GM23248 (cell line): ENCODE measurements at places on chromosomes 11 and 22. TPM values are rescaled to one million over a fixed set of nuclear protein-coding genes. Genes with fewer than 3 reads are reported as not detected.

DNA sequence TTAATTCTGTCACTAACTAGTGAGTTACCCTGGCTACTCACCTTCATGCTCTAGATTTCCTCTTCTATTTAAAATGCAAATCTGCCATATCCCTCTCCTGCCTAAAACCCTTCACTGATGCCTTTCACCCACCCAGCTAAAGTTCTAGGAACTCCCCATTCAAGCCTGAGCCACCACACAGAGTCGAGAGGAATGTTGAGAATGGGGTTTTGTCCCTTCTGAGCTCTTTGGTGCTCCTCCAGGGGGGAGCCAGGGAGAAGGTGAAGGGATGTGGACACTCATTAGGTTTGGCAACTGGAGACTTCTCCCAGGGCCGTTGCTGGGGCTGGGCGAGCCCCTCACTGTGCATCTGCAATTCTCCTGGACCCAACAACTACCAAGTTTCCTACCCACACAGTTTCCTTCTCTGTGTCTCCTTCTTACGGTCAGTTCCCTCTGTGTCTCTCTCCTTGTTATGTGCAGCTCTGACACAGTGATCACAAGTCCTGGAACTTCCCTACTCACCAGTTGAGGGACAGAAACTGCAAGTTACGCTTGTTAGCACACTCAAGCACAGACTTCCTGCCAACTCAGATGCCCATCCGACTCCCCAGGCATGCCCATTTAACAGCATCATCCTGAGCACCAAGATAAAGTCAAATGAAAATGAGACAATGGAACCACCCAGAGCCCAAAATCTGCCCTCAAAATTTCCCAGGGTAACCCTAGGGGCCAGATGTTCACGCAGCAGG, 6.5 kb upstream of the IL10RA start:
- H3K4me3 ChIP-seq: no peak overlapping the region
- no peak overlapping the region for H3K27ac ChIP-seq
- H3K36me3 ChIP-seq: no peaks in the 10 kb centered on the region
- H3K27me3 ChIP-seq: peaks cover 12% of the 10 kb centered on the region
- no peak for DNase-seq
- no peaks in the 10 kb centered on the region for H3K4me1 ChIP-seq

The TNRC6B gene
- total RNA-seq: 14.1 and 53.5 TPM in 2 replicates

GRCh38 chr22:20427104-20427944, 10.3 kb downstream of the SCARF2 start:
- H3K27me3 ChIP-seq: no peaks in the 10 kb centered on the region
- DNase-seq: no peak
- H3K4me3 ChIP-seq: no peak overlapping the region
- no peak overlapping the region for H3K27ac ChIP-seq

The POLR2F gene
- total RNA-seq: 15.6 and 71.4 TPM in 2 replicates

DNA sequence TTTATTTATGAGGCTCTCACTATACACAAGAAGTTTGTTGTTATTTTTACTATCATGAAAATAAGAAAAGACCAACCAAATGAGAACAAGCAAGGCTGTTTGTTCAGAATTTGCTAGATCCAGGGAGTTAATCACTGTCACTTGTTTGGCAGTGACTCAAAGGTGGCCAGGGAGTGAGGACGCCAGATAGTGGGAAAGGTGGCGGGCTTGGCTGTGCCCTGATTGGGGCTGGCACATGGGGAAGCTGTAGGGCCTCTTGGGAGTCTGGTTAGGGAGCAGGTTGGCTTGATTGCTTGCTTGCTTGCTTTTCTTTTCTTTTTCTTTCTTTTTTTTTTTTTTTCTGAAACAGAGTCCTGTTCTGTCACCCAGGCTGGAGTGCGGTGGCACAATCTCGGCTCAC, 53.1 kb upstream of the SLC22A12 start:
- H3K4me3 ChIP-seq: no peak overlapping the region
- no peak for DNase-seq
- H3K27me3 ChIP-seq: peaks cover 36% of the 10 kb centered on the region
- no peaks in the 10 kb centered on the region for H3K36me3 ChIP-seq
- no peaks in the 10 kb centered on the region for H3K4me1 ChIP-seq
- no peak overlapping the region for H3K27ac ChIP-seq

DNA sequence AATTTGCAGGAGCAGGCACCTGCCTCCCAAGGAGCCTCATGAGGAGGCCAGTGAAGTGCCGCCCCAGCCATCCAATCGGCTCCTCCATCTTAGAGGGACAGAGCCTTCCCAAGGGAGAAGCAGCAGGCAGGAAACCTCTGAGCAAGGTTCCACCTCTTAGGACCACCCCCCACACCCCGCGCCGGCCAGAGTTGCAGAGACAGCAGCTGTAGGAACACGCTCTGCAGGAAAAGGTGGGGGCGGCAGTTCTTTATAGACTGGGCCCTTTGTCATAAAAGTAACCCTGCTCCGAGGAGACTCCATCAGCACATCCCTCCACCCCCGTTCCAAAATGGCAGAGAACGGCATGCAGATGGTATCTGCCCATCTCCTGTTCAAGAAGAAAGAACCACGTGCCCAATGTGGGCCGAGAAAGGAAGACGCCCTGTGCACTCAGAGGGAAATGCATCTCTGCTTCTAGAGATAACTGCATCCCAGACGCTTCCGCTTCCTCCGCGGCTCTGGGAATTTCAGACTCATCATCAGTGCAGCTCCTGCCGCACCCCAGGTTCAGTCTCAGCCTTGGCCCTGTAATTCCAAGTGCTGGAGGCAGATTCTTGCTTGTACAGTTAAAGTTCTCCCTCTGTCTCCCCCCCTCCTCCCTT, 98.5 kb downstream of the SPATA19 start:
- no peak for DNase-seq
- no peaks in the 10 kb centered on the region for H3K36me3 ChIP-seq
- no peak overlapping the region for H3K27ac ChIP-seq
- H3K4me3 ChIP-seq: no peak overlapping the region

DNA sequence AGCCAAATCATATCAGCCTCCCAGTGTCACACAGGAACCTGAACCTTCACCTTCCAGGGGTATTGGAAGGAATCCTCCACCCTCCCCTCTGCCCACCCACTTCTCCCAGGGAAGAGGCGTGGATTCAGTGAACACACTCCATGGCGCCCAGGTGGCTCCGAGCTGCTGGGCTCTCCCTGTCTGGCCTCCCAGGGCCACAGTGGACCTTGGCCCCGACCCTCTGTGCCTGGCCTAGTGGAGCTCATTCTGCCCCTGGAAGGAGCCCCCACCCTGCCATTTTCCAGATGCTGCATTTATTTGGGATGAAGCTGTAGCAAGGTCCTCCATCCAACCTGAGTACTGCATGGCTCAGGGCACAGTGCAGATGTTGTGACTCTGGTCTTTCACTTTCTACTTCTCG, 1340.1 kb downstream of the TBC1D22A start:
- no peaks in the 10 kb centered on the region for H3K27me3 ChIP-seq
- no peaks in the 10 kb centered on the region for H3K36me3 ChIP-seq
- H3K4me3 ChIP-seq: no peak overlapping the region
- no peak overlapping the region for H3K27ac ChIP-seq

DNA sequence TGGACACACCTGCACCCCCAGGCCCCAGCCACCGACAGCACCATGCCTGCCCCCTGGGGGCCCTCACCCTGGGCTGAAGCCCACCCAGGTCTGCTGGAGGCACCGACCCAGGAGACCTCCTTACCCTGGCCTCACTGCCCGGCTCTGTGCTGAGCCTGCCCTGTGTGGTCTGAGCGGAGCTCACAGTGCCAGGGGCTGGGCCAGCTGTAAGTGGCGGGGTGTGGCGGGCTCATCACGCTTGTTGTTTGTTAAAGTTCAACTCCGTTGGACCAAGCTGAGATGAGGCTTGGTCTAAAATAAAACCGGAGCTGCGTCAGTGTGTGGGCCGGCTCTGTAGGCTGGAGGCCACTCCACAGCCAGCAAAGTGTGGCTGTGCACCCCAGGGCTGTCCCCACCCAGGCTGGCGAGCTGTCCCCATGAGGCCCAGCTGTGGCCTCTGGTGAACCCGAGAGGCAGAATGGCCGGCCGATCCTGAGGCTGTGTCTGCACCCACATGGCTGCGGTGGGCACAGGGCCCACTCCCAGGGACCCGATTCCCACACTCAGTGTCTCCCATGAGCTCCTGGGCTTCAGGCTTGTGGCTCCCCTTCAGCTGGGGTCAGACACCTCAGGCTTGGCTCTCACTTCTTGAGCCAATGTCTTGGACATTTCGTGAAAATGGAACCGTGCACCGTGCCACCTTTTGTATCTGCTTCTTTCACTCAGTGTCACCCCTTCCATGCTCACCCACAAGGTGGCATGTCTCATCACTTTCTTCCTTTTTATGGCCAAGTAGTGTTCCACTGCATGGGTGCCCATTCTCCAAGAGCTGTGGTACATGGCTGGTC, 137.9 kb downstream of the CTTN start:
- no peak overlapping the region for H3K27ac ChIP-seq
- no peaks in the 10 kb centered on the region for H3K27me3 ChIP-seq
- H3K4me3 ChIP-seq: no peak overlapping the region

DNA sequence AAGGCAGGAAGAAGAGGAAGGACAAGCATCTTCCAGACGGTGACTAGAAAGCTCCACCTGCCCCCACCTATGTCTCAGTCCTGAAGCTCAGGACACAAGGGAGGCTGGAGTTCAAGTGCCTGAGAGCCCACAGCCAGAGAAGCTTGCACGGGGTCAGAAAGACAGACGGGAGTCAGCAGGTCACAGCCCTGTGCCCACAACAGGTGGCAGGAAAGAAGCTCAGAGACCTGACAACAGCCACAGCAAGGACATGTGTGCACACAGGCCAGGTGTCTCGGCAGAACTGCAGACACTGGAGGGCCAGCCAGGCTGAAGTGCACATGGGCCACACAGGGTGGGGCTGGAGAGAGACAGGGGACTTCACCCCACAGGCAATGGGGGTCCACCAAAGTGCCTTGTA, 37.2 kb upstream of the MOB2 start:
- no peak overlapping the region for H3K4me3 ChIP-seq
- H3K36me3 ChIP-seq: no peaks in the 10 kb centered on the region
- no peaks in the 10 kb centered on the region for H3K27me3 ChIP-seq
- DNase-seq: no peak

The SLC6A5 gene
- not detected in 2 replicates for total RNA-seq

The RRP7A gene
- total RNA-seq: 23.9 and 31.7 TPM in 2 replicates

The OR51I1 gene
- total RNA-seq: not detected in 2 replicates

GRCh38 chr22:31227186-31227585, 15.1 kb downstream of the LIMK2 start:
- no peak overlapping the region for H3K4me3 ChIP-seq
- H3K27ac ChIP-seq: no peak overlapping the region
- 0 out of 2 replicates have a peak, but pooled peaks cover 7% of the 10 kb centered on the region for H3K4me1 ChIP-seq
- DNase-seq: no peak
- H3K27me3 ChIP-seq: no peaks in the 10 kb centered on the region
- H3K36me3 ChIP-seq: no peaks in the 10 kb centered on the region; the same call in 1 of the 2 replicates

- H3K4me1 ChIP-seq: no peaks in the 10 kb centered on the region
- DNase-seq: no peak
- H3K27me3 ChIP-seq: no peaks in the 10 kb centered on the region
- no peaks in the 10 kb centered on the region for H3K36me3 ChIP-seq
- H3K27ac ChIP-seq: no peak overlapping the region
Observed at GRCh38 chr22:25102722-25103121, 96.9 kb upstream of the CRYBB3 start.

The B3GAT1 gene
- total RNA-seq: not detected in 2 replicates

DNA sequence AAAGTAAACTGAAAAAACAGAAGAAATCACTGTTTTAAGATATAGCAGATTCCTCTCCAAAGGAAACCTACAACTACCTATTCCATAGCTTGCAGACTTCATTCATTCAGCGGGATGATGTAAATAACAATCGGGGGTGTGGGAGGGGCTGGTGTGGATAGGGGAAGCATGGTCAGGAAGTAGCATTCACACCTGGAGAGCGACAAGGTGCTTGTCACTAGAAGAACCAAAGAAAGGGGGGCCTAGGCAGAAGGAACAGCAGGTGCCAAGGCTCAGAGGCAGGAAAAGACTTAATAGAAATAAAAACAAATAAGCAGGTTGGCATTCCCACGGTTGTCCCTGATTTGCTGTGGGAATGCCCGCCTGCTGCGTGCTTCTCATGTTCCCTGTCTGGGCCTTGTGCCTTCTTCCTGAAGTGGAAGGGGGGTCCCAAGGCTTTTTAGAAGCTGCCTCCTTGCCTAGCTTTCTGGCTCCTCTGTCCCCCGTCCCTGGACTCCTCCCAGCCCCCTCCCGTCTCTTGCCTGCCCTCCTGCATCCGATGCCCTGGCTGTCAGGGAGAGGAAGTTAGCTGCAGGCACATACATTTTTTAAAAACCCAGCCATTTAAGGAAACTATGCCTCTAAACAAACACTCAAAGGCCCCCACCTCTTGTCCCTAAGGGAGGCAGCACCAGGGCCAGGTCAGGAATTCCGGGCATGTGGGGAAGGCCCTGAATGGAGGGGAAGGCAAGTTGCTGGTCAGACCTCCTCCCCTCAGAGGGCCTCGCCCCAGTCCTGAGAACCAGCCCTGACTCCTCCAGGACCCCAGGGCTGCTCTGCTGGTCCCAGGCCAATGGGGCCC, 54.7 kb upstream of the PRDM11 start:
- H3K4me1 ChIP-seq: peaks cover 59% of the 10 kb centered on the region
- H3K27ac ChIP-seq: no peak overlapping the region
- DNase-seq: no peak
- no peaks in the 10 kb centered on the region for H3K36me3 ChIP-seq
- H3K4me3 ChIP-seq: no peak overlapping the region
- H3K27me3 ChIP-seq: peaks cover 11% of the 10 kb centered on the region; the same call in 1 of the 2 replicates

The TCN1 gene
- total RNA-seq: not detected in 2 replicates

- peaks cover 4% of the 10 kb centered on the region; the same call in 1 of the 2 replicates for H3K36me3 ChIP-seq
- H3K4me3 ChIP-seq: no peak overlapping the region
- H3K27me3 ChIP-seq: no peaks in the 10 kb centered on the region
- no peak overlapping the region for H3K27ac ChIP-seq
- DNase-seq: no peak
Observed at GRCh38 chr11:66600631-66601233, 7.7 kb downstream of the CCS start.

- no peak overlapping the region for H3K4me3 ChIP-seq
- no peak overlapping the region for H3K27ac ChIP-seq
- no peaks in the 10 kb centered on the region for H3K27me3 ChIP-seq
- peaks cover 50% of the 10 kb centered on the region for H3K36me3 ChIP-seq
Observed at GRCh38 chr11:47280099-47280498, 10.2 kb downstream of the MADD start.

The MISFA gene
- not detected in 2 replicates for total RNA-seq

- no peaks in the 10 kb centered on the region for H3K36me3 ChIP-seq
- no peak overlapping the region for H3K27ac ChIP-seq
- no peaks in the 10 kb centered on the region for H3K27me3 ChIP-seq
- no peaks in the 10 kb centered on the region for H3K4me1 ChIP-seq
Observed at GRCh38 chr22:35454416-35455054, 54.6 kb downstream of the MCM5 start.

GRCh38 chr22:25702571-25703167, 39.3 kb upstream of the MYO18B start:
- H3K27me3 ChIP-seq: no peaks in the 10 kb centered on the region
- no peaks in the 10 kb centered on the region for H3K36me3 ChIP-seq
- DNase-seq: no peak
- no peak overlapping the region for H3K4me3 ChIP-seq

DNA sequence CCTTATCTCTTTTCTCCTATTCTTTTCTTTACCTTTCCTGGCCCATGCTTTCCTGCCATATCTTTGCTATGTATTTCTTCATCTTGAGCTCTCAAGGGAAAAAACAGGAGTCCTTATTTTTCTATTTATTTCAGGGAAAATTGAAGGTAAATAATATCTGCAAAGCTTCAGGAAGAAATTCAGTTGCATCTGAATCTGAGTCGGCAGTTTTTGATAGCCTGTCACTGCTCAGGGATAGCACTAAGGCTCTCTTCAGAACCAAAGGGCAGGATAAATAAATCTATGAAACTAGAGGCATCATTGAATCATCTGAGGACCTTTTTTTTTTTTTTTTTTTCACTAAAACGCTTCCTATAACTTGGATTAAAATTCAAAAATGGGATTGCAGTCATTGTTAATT, 288.9 kb downstream of the TMEM135 start:
- no peaks in the 10 kb centered on the region for H3K4me1 ChIP-seq
- H3K4me3 ChIP-seq: no peak overlapping the region
- no peaks in the 10 kb centered on the region for H3K36me3 ChIP-seq
- H3K27me3 ChIP-seq: no peaks in the 10 kb centered on the region
- H3K27ac ChIP-seq: no peak overlapping the region
- no peak for DNase-seq
